ENCODE measurements at places on chromosomes 11 and 22.

DNA sequence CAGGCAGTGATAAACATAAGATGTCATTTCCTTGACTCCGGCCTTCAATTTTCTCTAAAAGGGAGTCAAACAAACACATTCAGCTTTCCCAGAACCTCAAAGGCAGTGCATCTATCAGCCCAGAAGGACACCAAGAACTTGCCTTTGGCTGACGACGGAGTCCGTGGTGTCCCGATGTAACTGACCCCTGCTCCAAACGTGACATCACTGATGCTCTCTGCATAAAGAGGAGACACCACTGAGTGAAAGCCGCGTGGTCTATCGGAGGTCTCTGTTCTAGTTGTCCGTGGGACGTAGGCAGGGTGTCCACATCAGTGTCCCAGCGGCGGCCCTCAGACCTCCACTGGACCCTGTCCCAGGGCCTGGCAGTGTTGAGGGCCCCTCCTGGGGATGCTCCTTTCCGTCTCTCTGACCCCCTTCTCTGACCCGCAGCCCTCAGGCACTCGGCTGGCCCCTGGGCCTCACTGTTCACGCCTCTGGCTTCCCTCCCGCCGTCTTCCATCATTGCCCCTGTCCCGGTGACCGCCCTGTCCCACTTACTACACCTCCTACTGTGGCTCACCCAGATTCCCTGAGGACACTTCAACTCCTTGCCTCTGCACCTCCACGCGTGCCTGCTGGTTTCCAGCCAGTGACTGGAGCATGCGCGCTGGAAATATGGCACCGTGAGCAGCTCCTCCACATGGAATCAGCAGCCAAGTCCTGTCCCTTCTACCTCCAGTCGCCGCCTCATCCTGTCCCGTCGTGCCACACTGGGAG is 70.4 kb downstream of the NCAPD3 start:
- DNase-seq = no peak

DNA sequence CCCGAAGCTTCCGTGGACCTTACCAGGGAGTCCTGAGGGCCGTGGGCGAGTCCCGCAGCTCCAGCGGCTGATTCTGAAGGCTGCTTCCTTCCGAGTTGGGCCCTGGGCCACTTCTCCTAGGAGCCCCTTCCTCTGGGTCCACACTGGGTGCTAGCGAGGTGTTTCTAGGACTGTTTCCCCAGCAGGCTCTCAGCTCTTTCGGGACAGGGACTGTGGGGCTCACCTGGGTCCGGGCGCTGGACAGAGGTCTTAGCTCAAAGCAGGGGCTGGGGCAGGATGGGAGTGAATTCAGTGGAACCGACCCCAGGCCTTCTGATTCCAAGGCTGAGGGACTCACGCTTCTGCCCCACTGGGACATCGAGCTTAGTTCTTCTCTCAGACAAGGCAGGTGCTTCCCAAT is 29.3 kb upstream of the CSNK1E start:
- no peak for DNase-seq

DNA sequence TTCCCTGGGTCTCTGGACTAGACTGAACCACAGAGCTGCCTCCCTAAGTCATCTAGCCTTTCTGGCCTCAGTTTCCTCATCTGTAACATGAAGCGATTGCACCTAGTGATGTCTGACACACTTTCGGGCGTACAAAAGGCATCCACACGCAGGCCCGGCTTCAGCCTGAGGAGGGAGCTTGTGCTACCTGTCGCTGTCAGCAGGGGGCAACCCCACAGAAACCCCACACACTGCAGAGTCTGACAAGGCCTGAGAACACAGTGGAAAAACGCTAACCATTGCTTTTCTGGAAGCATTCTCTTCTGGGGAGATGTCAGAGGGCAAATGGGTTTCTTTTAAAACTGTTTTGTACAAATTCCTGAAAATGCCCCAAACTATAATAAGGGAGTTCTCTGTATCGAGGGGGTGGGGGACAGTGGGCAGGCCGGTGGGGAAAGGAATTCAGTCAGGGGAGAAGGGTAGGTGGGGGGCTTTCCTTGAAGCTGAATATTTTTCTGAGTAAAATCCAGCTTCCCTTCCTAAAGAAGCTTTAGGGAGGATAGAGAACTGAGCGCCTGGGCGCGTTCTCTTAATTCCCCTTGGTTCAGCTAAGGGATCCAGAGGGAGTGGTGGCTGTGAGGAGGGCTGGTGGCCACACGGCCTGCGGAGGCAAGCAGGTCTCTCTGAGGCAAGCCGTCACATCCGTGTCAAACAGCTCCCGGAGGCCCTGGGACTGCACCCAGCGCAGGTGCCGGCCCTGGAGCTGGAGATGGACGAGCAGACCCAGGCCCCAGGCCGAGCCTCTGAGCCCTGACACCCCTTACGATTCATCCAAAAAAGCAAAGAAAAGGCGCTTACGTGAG is 533 bp downstream of the ELF5 start:
- peak; percentile 72 for DNase-seq

GRCh38 chr22:44045145-44045544 is 21.0 kb downstream of the PARVB start:
- no peak for DNase-seq

DNA sequence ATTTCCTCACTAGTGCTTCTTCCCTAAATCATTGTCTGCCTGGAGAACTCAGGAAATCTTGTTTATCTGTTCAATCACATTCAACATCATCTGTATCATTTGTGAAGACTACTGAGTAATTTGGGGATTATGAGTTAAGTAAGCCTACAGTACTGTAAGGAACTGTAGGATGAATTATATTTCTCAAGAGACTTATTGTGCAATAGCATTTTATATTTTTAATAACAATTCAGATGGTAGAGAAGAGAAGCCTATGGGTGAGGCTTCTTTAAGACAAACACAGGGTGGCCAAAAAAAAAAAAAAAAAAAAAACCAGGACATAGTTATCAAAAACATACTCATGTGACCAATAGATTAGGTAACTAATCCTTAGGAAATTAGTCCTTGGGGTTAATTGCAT is 282.7 kb downstream of the FAM181B start:
- no peak for DNase-seq

- DNase-seq = no peak
These were observed 89.0 kb downstream of the MUC15 start for GRCh38 chr11:26483108-26483507.

DNA sequence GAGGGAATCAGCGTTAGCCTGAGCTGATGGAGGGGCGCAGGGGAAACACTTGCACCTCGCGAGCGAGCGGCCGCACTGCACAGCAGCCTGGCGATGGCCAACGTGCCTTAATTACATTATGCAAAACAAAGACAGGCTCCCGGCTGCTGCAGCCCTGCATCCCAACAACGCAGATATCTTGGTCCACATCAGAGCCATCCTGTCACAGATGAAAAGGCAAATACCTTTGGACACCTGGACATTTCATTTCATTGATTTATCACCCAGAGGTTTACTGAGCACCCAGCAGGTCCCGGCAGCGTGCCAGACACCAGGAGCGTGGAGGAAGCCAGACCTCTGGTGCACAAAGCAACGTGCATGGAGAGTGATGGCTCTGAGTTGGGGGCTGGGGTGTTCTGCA is 843.0 kb downstream of the TBC1D22A start:
- no peak for DNase-seq
